SK-MEL-5 (cell line): ENCODE measurements at places on chromosomes 3 and 15. TPM values are rescaled to one million over a fixed set of nuclear protein-coding genes. Genes with fewer than 3 reads are reported as not detected.
A peak's percentile ranks its signal among the peaks of the same experiment; 100 is the strongest.

DNA sequence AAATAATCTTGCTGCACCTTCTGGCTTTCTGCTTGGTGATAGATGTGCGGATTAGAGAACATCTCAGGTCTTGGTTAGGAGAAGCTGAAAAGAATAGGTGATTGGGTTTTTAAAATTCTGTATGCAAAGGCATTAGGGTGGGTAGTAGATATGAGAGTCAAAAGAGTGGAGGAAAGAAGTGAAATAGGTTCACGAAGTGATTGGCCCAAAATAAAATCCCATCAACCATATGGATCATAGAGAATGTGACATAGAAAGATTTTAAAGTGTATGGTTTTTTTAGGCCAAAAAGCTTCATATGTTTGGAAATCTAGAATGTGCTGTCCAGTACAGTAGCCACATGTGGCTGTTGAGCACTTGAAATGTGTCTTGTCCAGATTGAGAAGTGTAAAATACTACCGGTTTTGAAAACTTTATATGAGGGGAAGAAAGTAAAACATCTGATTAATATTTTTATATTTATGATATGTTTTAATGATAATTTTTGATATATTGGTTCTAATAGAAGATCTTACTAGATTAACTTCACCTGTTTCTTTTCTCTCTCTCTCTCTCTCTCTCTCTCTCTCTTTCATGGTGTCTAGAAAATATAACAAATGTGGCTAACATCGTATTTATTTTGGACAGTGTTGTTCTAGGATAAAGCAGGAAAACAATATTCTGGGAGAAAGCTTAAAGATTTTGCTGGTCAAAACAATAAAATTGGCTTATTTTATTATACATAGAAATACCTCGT lies 2.9 kb downstream of the MBNL1 start:
- no peak for DNase-seq

DNA sequence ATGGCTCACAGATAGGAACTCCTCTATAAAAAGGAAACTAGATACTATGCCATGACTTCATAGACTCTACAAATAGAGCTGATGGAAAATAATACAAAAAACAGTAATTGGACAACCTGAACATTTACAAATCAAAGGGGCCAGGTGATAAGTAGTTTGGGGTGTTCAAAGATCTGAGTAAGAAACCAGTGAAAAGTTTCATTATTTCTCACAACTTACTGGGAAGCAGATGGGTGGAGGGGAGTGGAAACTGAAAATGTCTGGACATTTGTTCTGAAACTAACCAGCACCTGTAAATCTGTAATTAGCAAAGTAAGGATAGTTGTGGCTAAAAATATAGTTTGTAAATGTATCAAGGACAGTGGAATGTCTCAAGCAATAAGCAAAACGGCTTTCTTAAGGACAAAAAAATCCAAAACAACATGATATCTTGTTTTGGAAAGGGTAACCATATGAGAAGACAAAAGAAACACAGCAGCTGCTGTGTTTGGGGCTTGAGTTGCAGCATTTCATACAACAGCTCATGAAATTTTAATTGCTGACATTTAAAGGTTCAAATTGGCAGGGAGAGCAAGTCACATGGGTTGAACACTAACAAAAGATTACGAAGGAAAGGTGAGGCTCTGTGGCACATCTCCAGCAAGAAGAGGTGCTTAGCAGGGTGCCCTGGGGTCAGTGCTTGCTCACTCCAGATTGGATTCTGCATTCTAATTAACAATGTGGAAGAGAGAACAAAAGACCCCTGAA lies 26.8 kb upstream of the THBS1 start:
- DNase-seq, result no peak

GRCh38 chr3:49165771-49166751 lies at the start of gene CCDC71:
Gene CCDC71 (minus strand): TSS chr3:49166331. CDS start chr3:49164208, 2,123 bp downstream.
- DNase-seq, result peak; percentile 67

GRCh38 chr3:186722457-186722856 lies 5.3 kb downstream of the KNG1 start:
- DNase-seq, result peak; percentile 74

DNA sequence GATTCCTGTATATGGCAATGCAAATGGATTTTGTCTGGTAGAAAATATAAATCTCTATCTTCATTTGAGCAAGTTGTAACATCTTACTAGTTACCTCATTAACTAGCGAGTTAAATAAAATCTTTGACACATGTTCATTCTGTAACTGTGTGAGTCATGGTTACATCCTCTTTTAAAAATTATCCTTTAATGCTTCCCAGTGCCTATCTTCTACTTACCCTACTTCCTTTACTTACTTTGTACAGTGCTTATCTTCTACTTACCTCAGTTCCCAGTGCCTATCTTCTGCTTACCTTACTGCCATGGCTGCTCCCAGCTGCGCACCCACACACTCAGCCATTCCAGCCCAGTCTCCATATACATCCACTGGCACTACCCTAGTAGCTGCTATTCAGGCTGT lies 71.9 kb upstream of the GOLGA8B start:
- DNase-seq, result no peak

DNA sequence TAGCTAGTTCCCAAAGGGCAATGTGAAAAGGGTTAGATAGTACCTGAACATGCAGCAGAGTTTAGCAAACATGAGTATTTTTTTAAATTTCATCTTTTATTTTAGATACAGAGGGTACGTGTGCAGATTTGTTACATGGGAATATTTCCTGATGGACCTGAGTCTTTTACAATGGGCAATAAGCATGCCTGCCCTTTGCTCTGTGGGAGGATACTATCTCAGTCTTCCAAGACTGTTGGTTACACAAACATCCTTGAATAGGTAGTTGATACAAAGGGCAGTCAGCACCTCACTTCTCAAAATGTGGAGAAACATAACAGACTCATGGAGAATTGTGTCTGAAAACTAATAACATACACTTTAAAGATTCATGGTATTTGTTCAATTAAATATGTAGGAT lies 103.3 kb downstream of the GOLIM4 start:
- no peak for DNase-seq

DNA sequence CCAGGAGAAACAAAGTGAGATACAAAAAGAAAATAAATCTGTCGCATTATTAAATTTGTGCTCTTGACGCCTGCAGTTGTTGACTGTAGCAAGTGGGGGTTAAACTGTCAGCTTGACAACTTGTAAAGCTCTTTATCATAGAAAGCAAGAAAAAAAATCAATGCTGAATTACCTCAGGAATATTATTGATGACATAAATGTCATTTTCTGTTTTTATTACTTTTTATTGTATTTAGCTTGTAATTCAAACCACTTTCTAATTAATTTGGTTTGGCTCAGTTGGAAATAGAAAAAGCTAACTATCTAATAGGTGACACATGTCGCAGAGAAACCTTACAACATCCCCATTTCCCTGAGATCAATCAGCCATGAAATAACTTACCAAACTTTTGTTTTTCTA lies 195.3 kb downstream of the CDIN1 start:
- DNase-seq, result no peak

Gene KIF23
- total RNA-seq, result 61.8 and 63.0 TPM in 2 replicates

- no peak for DNase-seq
Observed at GRCh38 chr15:96272427-96272826, 58.1 kb upstream of the NR2F2 start.

DNA sequence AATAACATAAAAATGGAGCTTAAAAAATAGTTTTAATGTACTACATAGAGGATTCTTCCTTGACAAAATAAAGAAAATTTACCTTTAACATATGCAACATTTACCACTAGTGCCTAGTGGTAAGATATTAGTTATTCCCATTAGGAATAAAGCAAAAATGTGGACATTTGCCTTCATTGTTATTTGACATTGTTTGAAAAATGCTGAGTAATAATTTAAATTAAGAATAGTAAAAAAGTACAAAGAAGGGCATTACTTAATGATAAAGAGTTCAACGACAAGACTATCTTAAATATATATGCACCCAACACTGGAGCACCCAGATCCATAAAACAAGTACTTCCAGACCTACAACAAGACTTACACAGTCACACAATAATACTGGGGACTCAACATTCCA lies 125.7 kb downstream of the POLR2M start:
- DNase-seq, result no peak

GRCh38 chr3:17972959-17973906 lies 230.8 kb upstream of the TBC1D5 start:
- no peak for DNase-seq

GRCh38 chr3:67854663-67855062 lies 200.3 kb upstream of the SUCLG2 start:
- DNase-seq, result no peak

Gene NPAP1
- total RNA-seq, result not detected in 2 replicates

DNA sequence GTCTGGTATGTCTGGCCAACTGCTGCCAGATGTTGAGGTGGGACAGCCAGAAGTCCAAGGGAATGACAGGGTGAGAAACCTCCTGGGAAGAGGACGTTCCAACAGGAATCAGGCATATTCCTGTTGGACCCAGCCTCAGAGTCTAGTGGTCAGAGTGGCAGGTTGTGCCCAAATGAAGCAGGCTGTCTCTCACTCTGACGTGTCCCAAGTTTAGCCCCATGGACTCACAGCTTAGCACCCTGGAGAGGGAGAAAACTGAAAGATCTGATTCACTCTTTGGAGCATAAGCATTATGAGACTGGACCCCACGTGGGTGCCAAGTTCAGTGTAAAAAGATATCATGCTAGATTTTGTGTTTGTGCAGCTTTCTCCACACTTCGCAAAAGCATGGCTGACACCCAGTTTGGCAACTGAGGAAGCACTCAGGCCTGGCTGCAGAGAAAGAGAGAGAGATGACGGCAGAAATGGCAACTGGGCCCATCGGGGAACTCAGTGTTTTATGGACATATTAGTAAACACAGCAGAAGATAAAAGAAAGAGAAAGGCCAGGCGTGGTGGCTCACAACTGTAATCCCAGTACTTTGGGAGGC lies 88.2 kb upstream of the LMCD1 start:
- DNase-seq, result no peak

DNA sequence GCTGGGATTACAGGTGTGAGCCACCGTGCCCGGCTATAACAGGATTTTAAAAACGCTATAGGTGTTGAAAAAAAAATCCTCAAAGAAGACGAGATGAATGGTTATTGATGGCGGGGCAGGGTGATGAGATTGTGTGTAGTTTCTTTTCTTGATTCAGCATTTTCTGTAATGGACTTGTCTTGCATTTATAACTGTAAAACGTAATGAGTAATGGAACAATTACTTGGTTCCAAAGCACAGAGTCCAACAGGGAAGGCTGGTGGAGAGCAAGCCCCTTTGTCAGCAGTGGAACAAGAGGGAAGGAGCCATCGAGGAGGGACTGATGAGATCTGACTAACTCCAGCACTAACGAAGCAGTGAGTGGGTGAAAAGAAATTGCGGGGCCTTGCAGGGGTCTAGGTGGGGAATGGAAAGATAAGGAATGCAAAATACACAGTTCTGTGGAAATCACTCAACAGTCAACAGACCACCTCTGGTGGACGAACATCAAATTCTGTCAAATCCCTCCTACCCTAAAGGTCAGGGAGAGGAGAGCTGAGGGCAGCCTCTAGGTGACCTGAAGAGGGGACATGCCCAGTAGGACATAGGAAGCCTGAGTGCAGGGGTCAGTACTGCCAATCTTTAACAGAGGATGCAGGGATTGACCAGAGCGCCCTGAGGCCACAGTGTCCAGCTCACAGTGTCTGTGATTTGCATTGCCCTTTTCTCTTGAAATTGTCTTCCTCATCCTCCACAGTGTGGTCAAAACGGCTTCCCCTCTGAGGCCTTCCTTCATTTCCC lies 23.1 kb upstream of the CDCP1 start:
- no peak for DNase-seq

Gene RASL12
- total RNA-seq, result not detected in 2 replicates

Gene DISP2
- total RNA-seq, result 0.34 and 0.80 TPM in 2 replicates

Gene FOXB1
- total RNA-seq, result not detected in 2 replicates

DNA sequence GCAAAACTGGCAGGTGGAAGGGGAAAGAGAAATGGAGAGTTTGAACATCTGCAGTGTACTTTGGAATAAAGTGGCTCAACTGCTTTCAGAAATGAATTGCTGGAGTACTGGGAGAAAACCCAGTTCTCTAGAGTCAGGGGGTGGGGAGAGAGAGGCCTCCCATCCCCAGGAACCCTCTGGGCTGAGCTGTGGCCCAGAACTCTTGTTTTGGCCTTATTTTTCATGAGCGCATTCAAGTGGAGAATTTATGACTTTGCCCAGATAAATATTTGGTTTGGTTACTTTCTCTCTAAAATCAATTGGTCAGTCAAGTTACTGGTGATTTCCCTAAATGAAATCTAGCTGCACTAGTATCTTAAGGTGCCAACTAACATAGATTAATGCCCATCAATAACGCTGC lies 28.7 kb upstream of the HACD2 start:
- DNase-seq, result no peak

DNA sequence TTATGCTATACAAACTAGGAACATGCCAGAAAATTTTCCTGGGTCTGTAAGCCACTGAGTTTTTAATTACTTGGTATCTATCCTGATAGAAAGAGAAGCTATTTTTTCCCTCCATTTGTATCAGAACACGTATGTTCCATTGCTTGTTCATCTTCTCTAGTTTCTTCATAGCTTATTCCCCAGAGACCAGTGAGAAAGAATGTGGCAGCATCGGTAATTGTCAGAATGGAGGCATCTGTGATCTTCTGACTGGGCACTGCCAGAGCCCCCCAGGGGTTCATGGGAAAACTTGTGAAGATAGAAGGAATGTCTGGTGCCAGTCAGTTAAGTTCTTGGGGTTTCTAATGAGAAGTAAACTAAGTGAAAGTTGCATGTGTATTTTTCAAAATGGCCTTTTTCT lies 720.2 kb upstream of the GOLIM4 start:
- DNase-seq, result no peak
